ENCODE measurements at places on chromosomes 1 and 21.

- no peak for DNase-seq
These were observed 579.6 kb downstream of the USP25 start for GRCh38 chr21:16309250-16309971.

DNA sequence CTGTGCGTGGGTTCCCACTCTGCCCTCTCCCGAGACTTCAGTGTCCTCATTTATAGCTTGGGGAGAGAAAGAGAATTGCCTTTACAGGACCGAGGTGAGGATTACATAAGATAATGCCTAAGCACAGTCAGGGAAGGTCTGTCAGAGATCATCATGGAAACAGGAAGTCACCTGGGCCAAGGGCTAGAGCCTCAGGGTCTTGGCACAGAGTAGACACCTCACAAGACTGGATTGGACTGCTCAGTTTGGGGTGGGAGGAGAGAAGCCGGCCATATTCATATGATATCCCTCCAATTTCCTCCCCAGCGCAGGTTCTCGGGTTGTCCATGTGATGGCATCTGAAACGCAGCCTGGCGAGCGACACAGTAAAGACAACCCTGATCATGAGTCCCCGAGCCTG, 3.8 kb downstream of the CNR2 start:
- DNase-seq: no peak

GRCh38 chr1:248834343-248834940, 3.6 kb upstream of the ZNF672 start:
- no peak for DNase-seq

- DNase-seq: no peak
These were observed 14.8 kb downstream of the LSS start for GRCh38 chr21:46213620-46214286.

All from stimulated activated CD8-positive, alpha-beta memory T cell treated with anti-CD3 and anti-CD28 coated beads, Interleukin-15, amount 100 ng/mL, for 48 hours (primary cell).